Amygdala (tissue), 56 donors: ENCODE measurements at places on chromosomes 16 and 17.

- DNase-seq, result no peak
Observed at GRCh38 chr16:58105631-58106030, 23.6 kb downstream of the CFAP20 start.

- DNase-seq, result no peak
Observed at GRCh38 chr17:57849163-57849873, 526 bp downstream of the MRPS23 start.

DNA sequence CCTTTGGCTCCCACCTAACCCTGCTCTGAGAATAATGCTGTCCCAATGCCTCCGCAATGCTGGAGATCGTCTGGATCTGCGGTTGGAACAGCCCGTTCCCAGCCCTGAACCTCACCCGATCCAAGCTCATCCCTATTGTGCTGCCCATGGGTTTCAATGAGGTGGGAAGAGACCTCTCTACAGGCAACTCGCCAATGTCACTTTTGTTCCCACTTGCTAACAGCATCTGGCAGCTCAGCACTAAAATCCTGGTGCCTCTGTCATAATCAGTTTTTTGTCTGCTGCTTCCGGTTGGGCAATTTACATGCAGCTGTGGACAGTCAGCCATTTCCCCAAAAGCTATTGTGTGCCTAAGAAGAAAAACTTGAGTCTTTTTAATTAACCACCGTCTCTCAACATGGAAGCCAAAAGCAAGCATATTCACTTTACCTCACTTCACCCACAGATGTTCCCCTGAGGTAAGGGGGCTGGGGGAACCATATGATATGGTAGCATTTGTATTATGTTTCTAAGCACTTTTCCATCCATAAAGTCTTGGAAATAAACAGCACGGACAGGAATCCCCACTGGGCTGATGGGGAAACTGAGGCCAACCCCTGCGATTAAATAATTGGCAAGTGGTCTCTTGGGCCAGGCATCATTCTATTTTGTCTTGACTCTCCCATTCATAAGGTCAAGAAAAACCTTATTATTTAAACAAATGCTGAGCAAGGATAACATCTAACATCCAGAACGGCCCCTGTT is 159.2 kb upstream of the CDH5 start:
- no peak for DNase-seq

DNA sequence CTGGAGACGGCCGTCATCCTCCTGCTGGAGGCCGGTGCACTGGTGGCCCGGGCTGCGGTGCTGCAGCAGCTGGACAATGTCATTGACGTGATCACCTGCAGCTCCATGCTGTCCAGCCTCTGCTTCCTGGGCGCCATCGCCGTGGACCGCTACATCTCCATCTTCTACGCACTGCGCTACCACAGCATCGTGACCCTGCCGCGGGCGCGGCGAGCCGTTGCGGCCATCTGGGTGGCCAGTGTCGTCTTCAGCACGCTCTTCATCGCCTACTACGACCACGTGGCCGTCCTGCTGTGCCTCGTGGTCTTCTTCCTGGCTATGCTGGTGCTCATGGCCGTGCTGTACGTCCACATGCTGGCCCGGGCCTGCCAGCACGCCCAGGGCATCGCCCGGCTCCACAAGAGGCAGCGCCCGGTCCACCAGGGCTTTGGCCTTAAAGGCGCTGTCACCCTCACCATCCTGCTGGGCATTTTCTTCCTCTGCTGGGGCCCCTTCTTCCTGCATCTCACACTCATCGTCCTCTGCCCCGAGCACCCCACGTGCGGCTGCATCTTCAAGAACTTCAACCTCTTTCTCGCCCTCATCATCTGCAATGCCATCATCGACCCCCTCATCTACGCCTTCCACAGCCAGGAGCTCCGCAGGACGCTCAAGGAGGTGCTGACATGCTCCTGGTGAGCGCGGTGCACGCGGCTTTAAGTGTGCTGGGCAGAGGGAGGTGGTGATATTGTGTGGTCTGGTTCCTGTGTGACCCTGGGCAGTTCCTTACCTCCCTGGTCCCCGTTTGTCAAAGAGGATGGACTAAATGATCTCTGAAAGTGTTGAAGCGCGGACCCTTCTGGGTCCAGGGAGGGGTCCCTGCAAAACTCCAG is 1.1 kb downstream of the MC1R start:
- DNase-seq, result no peak

DNA sequence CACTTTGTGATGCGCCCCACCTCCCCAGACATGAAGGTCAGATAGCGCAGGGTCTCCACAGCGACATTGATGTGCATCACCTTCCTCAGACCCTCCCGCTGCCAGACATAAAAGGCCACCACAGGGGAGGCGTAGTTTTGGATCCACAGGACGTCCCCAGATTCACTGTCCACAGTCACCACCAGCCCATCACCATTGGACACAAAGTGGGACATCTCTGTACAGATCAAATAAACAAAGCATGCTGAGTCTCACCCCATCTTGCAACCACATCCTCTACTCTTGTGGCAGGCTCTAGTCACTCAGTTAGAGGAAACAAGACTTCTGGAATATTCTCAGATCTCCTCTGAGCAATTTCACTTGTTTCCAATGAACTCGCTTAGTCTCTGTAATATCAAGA is 46.3 kb upstream of the ICAM2 start:
- DNase-seq, result no peak

GRCh38 chr16:17831330-17831729 is 360.6 kb upstream of the XYLT1 start:
- no peak for DNase-seq

DNA sequence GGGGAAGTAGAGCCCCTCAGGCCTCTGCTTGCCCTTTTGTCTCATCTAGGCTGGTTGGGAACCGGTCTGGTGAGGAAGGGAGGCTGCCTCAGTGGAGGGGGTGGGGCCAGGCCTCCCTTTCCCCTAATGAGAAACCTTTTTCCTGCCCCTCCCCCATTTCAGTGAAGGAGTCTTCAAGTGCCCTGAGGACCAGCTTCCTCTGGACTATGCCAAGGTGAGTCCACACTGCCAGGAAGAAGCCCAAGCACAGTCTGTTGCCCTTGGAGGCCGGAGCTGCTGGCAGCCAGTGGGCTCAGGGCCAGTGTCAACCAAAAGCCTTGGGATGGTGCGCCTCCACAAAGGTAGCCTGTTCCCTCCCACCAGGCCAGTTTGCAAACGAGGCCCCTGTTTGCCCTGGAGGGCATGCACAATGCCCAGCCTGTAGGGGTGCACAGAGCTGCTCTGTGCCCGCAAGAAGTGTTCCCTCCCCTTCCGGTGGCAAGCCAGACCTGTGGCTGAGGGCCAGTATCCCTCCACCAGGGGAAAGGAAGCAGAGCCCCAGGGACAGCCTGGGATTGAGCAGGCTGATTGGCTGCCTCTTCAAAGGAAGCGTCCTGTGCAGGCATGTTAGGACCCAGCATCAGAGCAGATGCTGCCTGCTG is 3.4 kb downstream of the TRAF4 start:
- DNase-seq, result peak; percentile 47

- no peak for DNase-seq
Observed at GRCh38 chr16:65700596-65700995, 578.7 kb upstream of the CDH11 start.
